ENCODE measurements at places on chromosomes 6 and 20. TPM values are rescaled to one million over a fixed set of nuclear protein-coding genes. Genes with fewer than 3 reads are reported as not detected.

COL12A1 gene
- 151 TPM for total RNA-seq

BCAS4 gene
- total RNA-seq = 3.7 TPM

CDSN gene
- total RNA-seq = not detected

DST gene
- total RNA-seq = 458 TPM

PPIL6 gene
- 4.3 TPM for total RNA-seq

ADGRF1 gene
- not detected for total RNA-seq

NHSL1 gene
- 19.1 TPM for total RNA-seq

IRF4 gene
- total RNA-seq = 9.0 TPM

DYNLT2 gene
- 0.98 TPM for total RNA-seq

EDN1 gene
- total RNA-seq = under 0.01 TPM

EPHA7 gene
- total RNA-seq = 0.39 TPM

PTPRA gene
- total RNA-seq = 50.8 TPM

PLEKHG1 gene
- 0.59 TPM for total RNA-seq

TRIM31 gene
- total RNA-seq = not detected

TGM3 gene
- not detected for total RNA-seq

MAS1 gene
- not detected for total RNA-seq

KHDRBS2 gene
- total RNA-seq = not detected

Measured in subcutaneous preadipocyte (primary cell).